ENCODE measurements at places on chromosomes 2 and 18.

- no peak for DNase-seq
These were observed 34.6 kb upstream of the IL1B start for GRCh38 chr2:112870841-112871835.

DNA sequence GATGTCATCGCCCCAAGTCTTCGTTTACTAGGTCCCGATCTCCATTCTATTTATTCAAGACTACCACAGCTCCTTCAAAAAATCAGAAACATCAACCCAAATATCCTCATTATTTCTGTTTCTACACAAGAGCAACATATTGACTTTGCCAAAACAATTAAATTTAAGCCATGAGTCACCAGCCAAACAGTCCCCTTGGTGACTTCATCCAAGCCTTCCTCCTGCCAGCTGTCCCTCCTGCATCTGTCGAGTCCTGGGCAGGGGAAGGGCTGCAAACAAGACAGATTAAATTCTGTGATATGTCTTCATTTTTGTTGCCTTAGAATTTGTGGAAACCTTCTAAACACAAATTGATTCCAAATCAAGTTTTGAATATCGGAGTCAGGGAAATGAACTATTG is 110.3 kb downstream of the SP3 start:
- no peak for DNase-seq

DNA sequence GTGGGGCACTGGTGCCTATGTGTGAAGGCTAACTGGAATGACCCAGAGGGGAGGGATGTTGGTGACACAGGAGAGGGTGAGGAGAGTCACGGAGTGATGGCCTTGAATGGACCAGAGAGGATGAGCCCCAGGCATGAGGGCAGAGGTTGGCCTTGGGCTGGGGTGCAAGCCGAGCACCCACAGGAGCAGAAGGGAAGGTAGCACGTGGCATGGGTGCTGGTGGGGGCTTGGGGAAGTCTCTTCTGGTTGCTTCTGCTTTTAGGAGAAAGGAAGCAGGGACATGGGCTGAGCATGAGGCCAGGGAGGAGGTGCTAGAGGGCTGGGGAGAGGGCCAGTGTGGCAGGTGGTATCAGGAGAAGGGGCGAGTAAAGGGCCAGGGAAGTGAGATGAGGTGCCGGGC is 183.8 kb downstream of the DYSF start:
- no peak for DNase-seq

GRCh38 chr2:86789687-86790133 is 1.0 kb downstream of the CD8A start:
- DNase-seq, result no peak

GRCh38 chr2:14628901-14629300 is 3.6 kb upstream of the LRATD1 start:
- no peak for DNase-seq

GRCh38 chr2:136119717-136120675 is 2.0 kb upstream of the CXCR4 start:
- no peak for DNase-seq

DNA sequence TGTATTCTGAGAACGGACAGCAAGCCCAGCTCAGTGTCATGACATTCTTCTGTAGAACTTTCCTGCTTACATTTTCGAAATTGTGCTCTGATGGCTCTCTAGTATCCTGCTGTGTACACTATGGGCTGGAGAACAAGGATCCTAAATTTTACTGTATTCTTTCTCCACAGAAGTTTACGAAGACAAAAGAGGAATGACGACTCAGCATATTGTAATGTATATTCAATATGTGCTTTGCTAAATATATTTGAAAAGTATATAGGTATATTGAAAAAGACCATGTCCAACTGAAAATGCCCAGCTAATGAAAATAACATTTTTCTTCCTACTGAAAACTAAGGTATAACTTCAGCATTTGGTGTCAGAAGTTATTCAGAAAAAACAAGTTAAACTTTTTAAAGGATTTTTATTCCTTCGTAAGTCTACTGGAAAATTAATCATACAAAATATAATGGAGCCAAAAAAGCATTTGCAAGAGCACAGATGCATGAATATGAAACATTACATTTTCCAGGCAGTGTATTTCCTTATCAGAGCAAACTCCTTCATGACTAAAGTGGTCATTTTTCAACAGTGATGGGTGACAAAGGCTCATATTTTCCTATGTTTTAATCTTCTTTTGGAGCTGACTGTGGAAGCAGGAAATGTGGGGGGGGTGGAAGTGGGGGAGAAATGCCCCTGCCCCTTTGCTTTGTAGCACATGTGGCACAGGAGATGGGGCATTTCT is 143.8 kb upstream of the THUMPD2 start:
- no peak for DNase-seq

GRCh38 chr2:102792568-102793208 is 30.9 kb downstream of the TMEM182 start:
- no peak for DNase-seq

GRCh38 chr2:95799892-95800291 is 191.7 kb downstream of the ANKRD36C start:
- no peak for DNase-seq

- peak; percentile 74 for DNase-seq
These were observed 45.2 kb downstream of the ADNP2 start for GRCh38 chr18:80154293-80154692.

Measured in activated effector memory CD4-positive, alpha-beta T cell treated with anti-CD3 and anti-CD28 coated beads, Interleukin-2, amount 50 U/mL, for 16 hours (primary cell).